ENCODE measurements at places on chromosomes 4 and X.

DNA sequence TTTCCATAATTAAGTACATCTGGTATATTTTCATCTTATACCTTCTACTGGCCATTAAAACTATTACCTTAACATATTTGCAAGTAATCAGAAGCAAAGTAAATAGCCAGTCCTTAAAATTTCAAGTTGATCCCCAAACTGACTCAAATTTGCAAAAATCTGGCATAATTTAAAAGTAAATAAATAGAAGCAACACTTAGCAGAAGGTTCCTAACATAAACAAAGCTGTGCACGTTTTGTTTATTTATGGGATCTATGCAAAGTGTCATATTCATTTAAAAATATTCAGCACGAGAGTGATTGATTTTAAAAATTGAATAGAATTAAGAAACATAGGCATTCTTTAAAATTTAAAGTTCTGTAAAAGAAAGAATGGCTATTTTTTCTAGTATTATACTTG is 9.8 kb upstream of the CXXC4 start:
- no peak for DNase-seq

DNA sequence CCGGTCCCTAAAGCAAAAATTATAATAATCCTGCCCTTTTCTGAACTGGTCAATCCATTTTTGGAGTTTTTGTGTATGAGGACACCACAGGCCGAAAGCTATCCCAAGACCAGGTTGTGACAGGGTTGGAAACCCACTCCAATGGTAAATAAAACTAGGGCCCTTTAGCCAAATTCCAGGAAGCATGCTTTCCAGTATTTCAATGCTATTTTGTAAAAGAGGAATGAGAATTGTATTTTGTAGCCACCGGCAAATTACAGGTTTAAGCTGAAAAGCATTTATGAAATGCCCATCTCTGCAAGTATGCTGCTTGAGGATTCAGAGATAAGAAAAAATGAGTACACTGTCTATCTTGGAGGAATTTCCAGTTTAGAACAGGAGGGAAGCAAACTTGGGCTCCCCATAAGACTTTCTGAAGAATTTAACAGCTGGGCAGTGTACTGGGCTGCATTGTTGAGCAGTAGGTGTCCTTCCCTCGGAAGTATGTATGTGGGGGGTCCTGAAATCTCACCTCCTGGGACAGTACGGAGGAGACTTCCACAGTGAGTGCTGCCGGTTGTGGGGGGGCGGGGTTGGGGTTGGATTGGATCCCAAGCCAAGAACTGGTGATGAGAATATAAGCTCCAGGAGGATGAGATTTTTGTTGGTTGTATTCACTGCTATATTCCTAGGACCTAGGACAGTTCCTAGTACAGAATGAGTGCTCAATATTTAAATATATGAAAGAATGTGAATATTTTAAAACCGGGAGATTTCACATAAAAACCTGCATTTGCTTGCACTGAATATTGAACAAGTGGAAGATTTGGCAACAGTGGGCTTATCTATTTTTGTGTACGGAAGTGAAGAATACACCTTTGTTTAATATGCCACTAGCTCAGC is 26.8 kb downstream of the OCIAD2 start:
- DNase-seq: no peak

DNA sequence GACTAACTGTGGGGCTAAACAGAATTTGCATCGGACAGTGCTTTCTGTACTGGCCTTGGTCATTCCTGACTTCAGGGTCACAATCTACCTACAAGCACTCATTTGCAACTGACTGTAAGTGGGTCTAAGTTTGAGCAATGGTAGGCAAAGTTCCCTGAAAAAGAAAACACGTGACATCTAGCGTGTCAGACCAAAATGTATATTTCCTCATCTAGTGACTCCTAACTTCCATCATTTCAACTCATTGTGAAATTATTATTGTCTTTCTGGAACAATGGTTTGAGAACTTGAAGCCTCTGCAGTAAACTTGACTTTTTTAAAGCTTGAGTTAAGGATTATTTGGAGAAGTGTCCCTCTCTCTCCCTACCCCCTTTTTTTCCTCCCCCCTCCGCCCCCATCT is 113.6 kb downstream of the MID1 start:
- no peak for DNase-seq

- no peak for DNase-seq
These were observed 695.9 kb upstream of the ATOH1 start for GRCh38 chr4:93132631-93133030.

GRCh38 chr4:87527431-87528220 is 1.6 kb downstream of the SPARCL1 start:
- DNase-seq: no peak

DNA sequence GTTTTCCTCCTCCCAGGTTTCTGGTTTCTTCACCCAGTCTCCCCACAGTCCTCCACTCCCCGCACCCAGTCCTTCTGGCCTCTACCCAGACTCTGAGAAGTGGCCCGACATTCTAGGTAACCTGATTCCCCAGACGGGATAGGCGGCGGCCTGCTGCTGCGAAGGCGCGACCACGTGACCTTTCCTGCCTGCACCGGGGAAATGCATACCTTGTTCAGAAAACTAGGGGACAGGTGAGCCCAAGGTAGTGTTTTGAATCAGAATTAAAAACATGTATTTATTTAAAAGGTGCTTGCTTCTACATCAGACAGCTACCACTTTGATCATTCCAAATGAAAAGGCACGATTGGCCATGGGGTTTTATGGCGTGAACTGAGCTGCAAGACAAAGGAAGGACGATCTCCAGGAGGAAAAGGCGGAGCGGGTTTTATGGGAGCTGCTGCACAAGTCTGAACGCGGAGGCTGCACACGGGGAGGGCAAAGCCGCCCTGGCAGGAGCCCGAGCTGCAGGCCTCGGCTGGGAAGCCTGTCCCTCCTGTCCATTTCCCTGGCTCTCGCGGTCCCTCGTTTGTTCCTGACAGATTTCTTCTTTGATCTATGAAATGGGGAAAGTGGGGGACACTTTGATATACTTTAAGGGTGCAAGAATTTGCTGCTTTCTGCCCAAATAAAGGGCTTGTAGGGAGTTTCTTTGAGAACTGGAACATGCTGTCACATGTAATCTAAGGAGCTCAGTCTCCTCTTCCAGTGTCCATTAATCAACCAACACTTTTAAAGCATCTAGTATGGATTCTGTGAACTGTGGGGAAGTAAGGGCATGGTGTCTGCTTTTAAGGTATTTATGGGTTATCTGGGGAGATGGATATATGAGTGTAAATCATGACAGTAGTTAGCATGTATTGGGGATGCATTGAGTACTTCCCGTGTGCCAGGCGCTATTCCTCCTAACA is 150.9 kb downstream of the SPRY1 start:
- no peak for DNase-seq

- no peak for DNase-seq
These were observed 107.8 kb upstream of the GPC4 start for GRCh38 chrX:133523081-133523487.

- no peak for DNase-seq
These were observed 6.2 kb downstream of the NCAPG start for GRCh38 chr4:17817027-17817426.

GRCh38 chr4:184166736-184167135 is 50.9 kb downstream of the ENPP6 start:
- DNase-seq: no peak

DNA sequence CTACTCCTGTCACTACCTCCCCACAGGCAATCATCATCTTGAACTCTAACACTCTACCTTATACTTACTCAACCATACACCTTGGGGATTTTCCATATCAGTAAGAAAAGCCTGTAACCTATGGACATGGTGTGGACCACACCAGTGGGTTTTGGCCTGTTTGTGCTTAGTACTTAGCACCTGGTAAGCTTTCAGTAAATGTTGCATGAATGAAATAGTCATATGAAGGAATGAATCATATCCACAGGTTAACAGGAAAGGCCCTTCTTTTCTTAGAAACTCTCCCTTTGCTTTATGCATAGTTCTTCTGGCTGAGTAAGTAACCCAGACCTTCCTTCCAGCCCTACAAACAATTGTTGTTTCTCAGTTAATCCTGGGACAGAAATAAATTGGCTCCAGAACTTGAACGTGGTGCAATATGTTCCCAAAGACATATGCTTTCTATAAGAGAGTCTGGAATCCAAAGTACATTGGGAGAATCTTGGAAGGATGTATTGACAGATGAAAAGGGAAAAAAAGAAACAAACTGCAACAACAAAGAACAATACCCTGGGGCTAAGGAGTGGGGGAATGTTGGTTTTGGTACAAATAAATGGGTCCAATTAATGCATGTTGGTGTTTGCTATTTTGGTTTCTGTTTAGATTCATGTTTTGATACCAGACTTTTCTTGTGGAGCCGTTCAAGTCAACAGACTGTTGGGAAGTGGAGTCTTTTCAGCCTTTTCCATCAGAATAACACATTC is 27.8 kb downstream of the RASL11B start:
- DNase-seq: no peak

GRCh38 chr4:89275587-89275986 is 32.0 kb downstream of the GPRIN3 start:
- DNase-seq: no peak

DNA sequence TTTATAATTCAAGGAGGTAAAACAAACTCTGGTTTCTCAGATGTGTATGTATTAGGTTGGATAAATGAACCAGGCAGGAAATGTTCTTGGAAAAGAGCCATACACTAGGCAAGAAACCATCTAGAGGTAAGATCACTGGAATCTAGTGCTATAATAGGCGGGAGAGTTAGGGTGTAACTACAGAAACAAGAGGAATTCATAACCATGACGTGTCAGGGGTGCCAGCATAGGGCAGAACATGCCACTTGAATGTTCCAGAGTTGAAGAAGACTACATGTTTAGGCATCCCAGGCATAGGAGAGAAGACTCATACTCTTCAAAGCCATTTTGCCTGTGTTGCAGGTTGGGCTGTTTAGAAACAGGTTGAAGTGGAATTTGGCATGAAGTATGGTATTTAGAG is 198.7 kb downstream of the CCNG2 start:
- no peak for DNase-seq

DNA sequence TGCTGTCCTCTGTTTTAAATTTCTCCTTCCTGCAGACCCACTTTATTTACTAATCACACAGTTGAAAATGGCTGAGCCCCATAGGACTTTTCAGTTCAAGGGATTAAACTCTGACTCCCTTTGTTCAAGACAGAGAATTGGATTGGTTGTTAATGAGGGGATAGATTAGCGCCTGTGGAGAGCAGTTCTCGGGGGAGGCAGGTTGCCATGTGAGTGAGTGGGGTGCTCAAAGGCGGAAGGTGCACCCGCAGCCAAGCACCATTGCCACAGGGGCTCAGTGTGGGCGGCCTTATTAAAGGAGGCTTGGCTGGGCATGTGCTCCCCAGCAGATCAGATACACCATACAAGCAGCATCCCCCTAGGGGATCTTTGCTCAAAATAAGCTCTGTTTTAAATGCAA is 7.9 kb upstream of the CBR4 start:
- no peak for DNase-seq

- DNase-seq: no peak
These were observed 53.9 kb upstream of the DAPP1 start for GRCh38 chr4:99762728-99763127.

DNA sequence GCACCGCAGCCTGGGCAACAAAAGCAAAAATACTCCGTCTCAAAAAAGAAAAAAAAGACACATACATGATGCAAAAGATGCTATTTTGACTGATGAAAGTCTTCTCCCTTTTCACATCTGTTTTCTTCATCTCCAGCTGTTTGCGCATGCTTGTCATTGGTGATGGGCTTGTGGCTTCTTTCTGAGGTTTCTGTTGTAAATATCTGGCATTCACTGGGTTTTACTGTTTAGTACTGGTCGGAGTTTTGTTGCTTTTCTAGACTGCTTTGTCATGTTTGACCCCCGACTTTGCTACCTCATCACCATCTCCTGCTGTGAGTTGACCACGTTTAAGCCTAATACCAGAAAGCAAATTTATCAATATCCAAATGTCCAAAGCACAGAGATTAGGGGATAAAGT is 34.4 kb downstream of the PTCHD1 start:
- DNase-seq: no peak

GRCh38 chrX:19057856-19058255 is 64.4 kb downstream of the ADGRG2 start:
- DNase-seq: no peak

- no peak for DNase-seq
These were observed 18.9 kb downstream of the TMPRSS11E start for GRCh38 chr4:68466185-68466584.

DNA sequence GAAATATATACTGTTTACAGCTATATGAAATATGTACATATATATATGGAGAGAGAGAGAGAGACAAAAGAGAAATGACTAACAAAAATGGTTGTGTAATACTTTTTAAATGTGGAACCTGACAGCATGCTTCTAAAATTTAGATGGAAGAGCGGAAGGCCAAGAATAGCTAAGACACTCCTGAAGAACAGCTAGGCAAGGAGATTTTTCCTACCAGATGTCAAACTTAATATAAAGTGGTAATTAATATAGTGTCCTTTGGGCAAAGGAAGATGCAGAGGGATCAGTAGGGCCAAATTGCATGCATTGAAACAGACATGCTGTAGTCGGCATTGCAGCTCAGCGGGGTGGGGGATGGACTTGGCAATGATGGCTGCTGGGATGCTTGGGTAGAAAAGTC is 45.2 kb downstream of the ADD1 start:
- no peak for DNase-seq

- DNase-seq: no peak
These were observed 311 bp downstream of the RNF113A start for GRCh38 chrX:119871245-119871598.

GRCh38 chr4:19809989-19810388 is 441.7 kb upstream of the SLIT2 start:
- DNase-seq: no peak

GRCh38 chr4:128862608-128863311 is 53.3 kb downstream of the JADE1 start:
- DNase-seq: no peak

DNA sequence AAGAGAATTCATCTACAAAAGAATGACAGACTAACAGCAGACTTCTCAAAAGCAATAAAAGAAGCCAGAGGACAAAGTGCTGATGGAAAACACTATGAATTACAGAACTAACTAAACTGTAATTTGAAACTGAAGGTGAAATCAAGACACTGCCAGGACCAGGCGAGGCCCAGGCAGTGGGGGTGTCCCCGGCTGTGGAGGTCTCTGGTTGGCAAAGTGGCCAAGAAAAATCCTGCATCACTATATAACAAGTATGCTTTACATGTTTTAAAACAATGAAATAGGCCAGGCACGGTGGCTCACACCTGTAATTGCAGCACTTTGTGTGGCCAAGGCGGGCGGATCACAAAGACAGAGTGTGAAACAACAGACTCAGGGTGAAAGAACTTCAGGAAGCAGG is 32.9 kb downstream of the CHM start:
- no peak for DNase-seq

- no peak for DNase-seq
These were observed 27.1 kb upstream of the RBMX start for GRCh38 chrX:136907621-136908020.

- DNase-seq: no peak
These were observed 43.9 kb downstream of the TMEM154 start for GRCh38 chr4:152635851-152636250.

- DNase-seq: no peak
These were observed 20.9 kb downstream of the INTS6L start for GRCh38 chrX:135541351-135541750.

DNA sequence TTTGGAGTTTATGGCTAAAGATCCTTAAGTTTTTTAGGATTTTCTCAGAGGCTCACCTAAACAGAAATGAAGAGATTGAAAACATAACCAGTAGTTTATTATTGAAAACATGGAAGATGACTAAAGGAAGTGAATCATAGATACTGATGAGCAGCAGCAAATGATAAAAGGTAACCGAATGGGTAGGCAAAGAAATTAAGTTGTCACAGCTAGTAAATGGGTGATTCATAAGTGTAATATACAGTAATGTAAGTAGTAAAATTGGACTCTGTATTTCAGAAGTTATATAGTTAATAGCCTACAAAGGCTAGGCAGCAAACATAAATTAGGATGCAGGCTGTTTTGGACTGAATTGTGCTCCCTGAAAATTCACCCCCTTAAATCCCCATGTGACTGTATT is 59.0 kb upstream of the ADGRA3 start:
- DNase-seq: no peak

All from esophagus squamous epithelium (tissue), 5 donors.